ENCODE measurements at places on chromosomes 5 and 9. TPM values are rescaled to one million over a fixed set of nuclear protein-coding genes. Genes with fewer than 3 reads are reported as not detected.

DNA sequence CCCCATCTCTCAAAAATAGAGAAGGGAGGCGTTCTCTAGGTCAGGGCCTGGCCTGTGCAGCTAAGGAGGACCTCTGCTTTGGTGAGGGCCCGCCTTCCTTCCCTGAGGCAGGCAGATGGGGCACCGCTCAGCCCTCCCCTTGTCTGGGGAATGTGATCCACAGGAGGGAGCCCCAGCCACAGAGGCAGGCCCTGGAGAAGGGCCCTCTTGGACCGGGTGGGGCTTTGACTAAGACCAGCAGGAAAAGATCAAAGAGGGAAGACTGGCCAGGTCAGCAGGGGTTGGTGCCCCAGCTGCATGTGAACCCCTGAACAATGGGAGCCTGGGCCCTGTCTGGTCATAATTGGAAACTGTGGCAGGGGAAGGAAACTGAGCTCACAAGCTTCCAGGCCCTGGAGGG, 21.9 kb downstream of the PTPA start:
- DNase-seq = no peak

DNA sequence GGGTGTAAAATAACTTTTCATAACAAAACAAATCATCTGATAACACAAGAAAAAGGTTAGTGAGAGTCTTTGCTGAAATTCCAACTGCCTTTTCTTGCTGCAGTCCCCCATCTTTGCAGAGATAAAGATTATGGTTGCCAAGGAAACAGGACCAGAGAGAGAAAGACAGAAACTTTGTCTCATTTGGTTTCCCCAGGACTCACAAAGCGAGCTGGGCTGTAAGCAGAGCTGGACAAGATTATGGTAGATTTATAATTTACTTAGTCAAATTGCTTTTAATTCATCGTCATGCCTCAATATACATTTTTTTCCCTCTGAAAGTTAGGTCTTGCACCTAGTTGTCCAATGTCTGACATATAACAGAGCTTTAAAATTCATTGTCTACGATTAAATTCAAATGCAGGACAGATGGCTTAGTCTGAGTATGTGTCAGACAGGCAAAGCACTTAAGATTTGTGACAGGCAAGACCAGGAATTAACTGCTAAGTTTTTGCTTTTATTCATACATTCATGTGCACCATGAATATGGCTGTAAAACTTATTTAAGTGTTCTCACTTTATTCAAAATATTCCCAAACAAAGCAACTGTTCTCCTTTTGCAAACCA, 17.4 kb downstream of the ENC1 start:
- no peak for DNase-seq

Gene GRM6
- total RNA-seq = not detected

DNA sequence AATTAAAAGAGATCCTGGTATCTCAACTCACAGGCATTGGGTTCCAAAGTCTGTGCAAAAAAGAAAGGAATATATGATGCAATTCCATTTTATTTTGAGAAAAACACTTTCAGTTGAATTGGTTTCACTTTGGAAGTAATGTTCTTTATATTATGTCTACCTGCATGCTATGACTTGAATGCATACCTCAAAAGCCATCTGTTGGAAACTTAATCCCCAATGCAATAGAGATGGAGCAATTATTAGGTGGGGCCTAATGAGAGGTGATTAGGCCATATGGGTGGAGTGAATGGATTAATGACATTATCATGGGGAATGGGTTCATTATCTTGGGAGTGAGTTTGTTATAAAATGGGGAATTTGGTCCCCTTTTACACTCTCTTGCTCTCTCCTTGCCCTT, 293.3 kb downstream of the CSNK1G3 start:
- no peak for DNase-seq

Gene TRMO
- total RNA-seq = 9.5 TPM

All from chondrocyte (in vitro differentiated cells).